NCI-H1105 treated with DMSO at 0.1 percent for 48 hours (cell line): ENCODE measurements at places on chromosomes 12 and 14.

DNA sequence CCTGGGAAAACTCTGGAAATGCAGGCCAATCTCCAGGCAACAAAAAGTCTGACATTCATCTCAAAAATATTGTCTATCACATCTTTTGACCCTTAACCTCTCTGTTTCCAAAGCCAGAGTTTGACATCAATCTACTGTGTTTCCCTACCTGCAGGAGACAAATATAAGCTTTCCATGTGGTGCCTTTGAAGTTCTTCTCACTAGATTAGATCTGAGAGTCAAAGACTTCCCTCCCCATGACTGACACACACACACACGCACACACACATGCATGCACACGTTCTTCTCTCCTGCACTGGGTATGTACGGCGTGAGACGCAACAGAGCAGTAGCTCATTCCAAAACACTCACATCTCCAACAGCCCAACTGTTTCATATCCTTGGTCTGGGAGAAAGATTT lies 8.1 kb upstream of the ITPR2 start:
- no peak for DNase-seq

- no peak for DNase-seq
Observed at GRCh38 chr14:23629832-23630396, 6.2 kb upstream of the DHRS2 start.

- no peak for DNase-seq
Observed at GRCh38 chr14:74574090-74574433, 38.0 kb downstream of the LTBP2 start.

DNA sequence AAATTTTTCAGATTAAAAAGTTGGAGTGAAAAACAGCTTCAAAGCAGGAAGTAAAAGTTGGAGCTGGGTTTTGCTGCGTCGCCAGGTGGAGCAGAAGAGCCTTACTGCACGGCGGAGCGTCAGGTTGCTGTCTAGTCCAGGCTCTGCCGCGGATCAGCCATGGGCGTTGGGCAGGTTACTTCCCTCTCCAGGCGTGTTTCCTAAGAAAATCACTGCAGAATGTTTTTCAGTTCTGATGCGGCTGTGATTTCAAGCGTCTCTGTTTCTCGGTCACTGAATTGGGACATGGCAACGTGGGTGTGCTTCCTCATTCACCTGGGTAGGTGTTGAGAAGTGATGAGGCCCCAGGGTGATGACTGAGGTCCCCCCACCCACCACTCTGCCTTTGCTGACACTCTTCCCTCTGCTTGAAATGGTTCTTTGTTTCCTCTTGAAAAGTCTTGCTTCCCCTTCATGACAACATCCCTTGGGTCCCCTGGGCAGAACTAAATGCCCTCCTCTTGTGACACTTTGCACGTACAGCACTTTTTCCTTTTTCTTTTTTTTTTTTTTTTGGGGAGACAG lies 7.6 kb downstream of the EVL start:
- no peak for DNase-seq

DNA sequence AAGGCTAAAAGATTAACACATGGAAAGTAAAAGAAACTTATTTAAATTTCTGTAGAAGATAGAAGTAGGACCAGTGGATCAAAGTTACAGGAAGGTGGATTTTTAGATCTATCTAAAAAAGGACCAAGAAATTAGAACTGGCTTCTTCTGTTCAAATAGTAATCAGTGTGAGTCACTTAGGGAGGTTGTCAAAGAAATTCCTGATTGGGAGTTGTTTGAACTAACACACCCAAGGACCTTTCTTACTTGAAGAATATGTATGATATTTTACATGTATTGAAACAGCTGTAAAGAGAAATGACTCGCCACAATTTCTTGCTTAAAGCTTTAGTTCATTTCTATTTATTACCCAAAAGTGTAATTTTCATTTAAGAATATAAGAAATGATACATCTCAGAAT lies 256.9 kb downstream of the RAD51B start:
- DNase-seq: no peak

DNA sequence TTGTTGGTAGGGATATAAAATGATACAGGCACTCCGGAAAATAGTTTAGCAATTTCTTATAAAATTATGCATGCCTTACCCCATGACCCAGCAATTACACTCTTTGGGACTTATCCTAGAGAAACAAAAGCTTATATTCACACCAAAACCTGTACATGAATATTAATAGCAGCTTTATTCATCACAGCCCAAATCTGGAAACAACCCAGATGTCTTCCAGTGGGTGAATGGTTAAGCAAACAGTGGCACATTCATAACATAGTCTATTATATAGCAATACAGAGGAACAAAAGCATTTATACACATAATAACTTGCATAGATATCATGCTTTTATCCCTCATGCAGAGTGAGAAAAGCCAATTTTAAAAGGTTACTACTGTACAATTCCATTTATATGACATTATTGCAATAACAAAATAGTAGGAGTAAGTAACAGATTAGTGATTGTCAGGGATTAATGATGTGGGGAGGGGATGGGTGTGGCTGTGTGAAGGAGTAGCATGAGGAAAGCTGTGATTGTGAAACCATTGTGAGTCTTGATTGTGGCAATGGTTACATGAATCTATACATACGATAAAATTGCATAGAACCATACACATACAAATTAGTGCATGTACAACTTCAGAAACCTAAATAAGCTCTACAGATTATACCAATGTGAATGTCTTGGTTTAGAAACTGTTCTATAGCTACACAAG lies 363.1 kb upstream of the OR4E1 start:
- DNase-seq: no peak

- DNase-seq: peak; percentile 99
Observed at GRCh38 chr12:18165422-18165871, 75.5 kb upstream of the RERGL start.

GRCh38 chr12:127054531-127054930 lies 1212.4 kb upstream of the TMEM132C start:
- no peak for DNase-seq

DNA sequence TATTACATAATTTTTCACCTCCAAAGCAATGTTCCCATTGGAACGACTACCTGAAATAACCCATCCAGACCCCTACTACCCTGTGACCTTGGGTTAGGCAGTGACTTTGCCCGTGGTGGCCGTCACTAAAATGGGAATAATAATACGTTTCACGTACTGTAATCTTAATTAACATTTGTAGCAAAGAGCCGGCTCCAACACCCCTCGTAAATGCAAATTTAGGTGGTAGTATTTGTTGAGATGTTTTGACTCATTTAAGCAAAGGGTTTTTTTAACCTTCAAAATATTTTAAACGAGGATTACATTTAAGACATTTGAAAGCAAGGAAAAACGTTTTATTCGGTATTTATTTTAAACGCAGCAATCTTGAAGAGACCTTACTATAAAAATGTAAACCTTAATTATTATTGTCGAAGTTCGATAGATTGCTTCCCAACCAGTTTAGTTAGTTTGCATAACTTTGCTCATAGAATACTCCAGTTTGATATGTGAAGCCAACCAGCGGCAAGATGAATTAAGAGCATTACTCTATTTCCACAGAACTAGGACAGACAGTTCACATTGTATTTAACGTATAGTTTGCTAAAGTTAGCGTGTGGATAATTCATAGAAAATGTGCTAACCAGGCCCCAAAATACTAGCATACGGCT lies 1.4 kb upstream of the ARID2 start:
- peak; percentile 78 for DNase-seq

DNA sequence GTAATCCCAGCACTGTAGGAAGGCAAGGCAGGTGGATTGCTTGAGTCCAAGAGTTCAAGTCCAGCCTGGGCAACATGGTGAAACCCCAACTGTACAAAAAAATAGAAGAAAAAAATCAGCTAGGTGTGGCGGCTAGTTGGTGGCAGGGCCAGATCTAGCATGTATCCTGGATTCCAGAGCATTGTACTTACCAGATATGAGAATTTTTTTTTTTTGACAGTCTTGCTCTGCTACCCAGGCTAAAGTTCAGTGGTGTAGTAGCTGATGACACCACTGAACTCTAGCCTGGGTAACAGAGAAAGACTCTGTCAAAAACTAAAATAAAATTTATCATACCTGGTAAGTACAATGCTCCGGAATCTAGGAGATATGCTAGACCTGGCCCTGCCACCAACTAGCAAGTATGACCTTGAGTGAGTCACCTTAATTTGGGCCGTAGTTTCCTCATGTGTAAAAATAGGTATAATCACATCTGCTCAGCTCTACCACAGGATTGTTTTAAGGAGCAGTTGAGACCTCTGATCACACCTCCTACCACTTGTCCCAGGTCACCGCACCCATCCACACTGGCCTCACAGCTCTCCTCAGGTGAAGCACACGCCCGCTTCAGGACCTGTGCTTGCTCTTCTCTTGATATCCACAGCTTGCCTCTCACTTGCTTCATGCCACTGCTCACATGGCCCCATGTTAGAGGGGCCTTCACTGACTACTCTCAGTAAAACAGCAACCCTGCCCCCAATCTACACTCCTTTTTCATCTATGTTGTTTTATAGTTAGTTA lies 140.2 kb downstream of the STXBP6 start:
- DNase-seq: no peak

- no peak for DNase-seq
Observed at GRCh38 chr14:75201087-75201486, 24.7 kb upstream of the TMED10 start.

DNA sequence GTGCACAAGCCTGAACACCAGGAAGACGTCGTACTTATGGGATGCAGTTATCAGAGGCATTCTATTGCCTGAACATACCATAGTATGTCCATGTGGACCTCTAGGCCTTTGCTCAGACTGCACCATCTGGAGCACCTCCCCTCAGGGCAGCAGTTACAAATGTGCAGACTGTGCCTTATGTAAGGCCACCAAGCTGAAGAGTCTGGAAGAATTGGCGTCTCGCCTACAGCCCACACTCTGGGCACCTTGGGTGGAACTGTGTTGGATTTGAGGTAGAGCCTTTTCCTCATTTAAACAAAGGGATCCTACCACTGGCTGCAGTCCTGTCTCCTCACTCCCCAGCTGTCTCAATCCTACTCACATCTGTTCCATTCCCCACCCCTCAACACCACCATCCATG lies 204.3 kb upstream of the FRMD6 start:
- no peak for DNase-seq

DNA sequence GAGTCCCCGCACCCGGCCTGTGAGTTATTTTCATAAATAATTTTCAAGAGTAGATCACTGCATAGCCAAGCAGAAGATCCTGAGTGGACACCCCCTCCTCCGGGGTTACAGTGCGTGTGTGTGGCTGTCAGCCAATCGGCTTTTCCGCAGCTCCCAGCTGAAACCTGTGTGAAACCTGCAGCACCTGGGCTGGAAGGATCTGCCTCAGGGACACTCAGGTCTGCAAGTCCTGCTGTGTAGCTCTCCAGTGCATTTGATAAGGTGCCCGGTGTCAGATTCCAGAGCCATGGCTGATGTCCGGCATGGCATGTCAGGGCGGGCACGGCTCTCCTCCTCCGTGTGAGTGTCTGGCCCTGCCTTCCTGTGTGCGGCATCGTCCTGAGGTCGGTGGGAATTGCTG lies 124.8 kb downstream of the GLT1D1 start:
- no peak for DNase-seq

DNA sequence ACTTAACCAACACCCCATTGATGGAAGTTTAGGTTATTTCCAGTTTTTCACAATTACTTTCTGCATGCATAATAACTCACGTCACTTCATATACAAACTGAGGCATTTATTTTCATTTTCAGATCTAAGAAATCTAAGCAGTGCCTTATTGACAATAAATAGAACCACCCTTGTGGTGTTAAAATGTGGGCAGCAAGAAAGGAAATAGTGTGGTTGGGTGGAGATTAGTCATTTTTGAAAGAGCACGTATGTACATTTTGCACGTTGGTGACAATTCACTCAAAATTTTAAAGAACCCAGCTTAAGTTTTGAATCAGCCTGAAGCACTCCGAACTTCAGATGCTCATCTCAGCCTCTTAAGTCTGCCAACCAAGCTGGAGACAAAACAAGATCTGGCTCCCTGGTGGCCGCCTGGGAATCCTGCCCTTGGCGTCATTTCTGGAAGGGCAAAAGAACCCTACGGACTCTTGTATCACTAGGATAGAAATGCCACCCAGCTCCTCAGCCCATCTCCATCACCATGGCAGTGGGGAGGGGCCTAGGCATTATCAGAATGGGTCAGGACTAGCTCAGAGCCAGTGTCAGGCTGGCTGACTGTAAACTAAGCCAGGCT lies 89.5 kb upstream of the BCL2L14 start:
- no peak for DNase-seq

DNA sequence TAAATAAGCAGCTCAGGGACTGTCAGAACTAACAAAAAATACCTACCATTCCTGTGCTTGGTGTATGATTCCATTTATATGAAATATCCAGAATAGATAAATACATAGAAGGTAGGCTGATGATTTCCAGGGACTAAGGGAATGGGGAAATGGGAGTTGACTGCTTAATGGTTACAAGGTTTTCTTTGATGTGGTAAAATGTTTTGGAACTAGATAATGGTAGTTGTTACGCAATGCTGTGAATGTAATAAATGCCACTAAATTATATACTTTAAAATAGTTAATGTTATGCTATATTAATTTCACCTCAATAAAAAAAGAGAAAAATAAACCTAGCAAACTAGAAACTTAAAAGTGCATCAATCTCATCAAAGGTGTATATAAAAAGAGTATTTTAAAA lies 41.1 kb downstream of the CEP83 start:
- no peak for DNase-seq

DNA sequence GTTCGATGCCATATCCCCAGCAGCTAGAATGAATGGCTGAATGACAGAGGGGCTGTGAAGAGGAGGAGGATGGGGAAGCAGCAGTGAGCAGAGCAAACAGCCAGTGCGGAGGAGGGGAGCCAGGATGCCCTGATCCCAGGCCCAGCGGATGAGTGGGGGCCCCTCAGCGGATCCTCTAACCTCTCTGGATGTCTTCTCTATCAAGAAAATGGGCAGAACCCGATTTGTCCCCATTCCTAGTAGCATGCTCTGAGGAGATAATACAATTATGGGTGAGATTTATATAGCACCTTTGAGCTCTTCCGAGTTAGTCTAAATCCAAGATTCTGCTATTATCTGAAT lies 30.0 kb upstream of the RPLP0 start:
- no peak for DNase-seq

DNA sequence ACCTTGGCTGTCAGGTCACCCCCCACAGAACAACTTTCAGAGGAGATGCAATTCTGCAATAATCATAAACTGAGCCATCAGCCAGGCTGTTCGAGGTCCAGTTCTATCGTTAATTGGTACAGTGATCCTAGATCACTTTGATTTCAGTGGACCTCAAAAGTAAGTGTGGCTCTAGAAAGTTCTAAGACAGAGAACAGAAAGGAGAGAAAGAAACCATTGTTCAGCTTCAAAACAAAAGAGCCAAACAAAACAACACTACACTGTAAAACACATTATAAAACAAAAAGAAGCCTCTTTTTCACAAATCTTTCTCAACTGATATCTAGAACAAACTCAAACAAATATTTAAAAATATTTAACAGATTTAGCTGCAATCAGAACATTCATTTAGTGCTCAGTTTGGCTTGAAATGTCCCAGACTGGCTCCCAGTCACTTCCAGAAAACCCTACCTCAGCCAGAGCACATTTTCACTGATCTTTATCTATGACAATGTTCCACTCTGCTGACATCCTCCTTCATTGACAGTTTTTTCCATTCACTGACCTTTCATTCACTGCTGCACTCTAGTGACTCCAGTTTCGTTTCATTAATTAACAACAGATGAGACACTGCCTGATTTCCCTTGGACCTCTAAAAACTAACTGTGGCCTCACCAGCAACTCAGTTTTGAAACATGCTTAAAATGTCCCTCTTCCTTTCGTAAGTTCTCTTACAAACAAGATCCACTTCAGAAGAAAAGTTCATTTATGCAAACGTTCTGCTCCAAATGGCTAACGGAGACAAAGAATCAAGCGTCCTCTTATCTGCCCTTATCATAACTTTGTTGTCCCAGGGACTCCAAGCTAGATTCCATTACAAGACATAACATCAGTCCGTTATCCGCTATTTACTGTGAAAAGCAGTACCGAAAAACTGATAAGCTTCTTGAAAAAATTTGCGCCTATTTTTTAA lies 56.8 kb downstream of the DUSP16 start:
- no peak for DNase-seq
